ENCODE measurements at places on chromosomes 1 and 21.

DNA sequence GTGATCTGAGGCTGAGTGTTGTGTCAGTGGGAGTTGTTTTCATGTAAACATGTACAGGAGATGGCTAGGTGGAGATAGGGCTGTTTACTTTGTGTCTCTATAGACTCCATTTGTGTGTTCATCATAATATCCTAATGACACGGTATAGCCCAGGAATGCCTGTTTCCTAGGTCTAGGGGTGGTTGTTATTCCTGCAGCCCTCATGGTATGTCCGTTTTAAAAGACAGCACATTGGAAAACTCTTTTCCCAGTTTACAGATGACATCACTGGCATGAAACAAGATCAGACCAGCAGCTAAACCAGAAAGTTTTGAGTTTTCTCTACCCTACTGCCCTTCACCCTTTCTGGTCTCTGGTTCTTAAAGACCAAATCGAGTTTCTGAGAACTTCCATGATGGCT, 227.3 kb upstream of the TMEM51 start:
- no peak for DNase-seq

DNA sequence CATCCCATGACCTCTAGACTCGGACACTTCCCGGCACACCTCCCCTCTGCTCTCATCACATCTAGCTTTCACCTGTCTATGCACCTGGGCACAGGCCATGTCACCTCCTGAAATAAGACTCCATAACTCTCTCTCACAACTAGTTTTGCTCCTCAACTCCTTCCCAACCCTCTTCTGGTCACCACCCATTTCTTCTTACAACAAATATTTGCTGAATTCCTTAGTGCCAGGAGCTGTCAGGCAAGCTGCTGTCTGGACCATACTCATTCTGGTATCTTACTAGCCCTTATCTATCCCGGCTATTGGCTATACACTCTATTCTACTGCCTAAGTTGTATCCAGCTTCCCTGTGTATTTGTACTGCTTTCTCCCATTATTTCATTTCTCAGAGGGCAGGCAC, 49.1 kb downstream of the LRRC71 start:
- no peak for DNase-seq

- DNase-seq, result no peak
Observed at GRCh38 chr1:186750257-186750656, 70.0 kb upstream of the PTGS2 start.

- no peak for DNase-seq
Observed at GRCh38 chr1:231526536-231526935, 1.9 kb upstream of the TSNAX start.

DNA sequence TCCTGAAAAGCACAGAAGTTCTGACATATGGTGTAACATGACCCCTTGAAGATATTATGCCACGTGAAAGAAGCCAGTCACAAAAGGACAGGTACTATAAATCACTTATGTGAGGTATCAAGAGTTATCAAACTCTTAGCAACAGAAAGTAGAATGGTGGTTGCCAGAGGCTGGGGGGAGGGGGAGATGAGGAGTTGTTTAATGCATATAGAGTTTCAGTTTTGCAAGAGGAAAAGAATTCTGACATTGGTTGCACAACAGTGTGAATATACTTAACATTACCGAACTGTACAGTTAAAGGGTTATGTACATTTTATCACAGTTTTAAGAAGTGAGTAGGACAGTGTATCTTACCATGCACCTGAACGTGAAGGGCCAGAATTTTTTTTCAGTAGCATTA, 80.0 kb downstream of the USP25 start:
- DNase-seq, result no peak

DNA sequence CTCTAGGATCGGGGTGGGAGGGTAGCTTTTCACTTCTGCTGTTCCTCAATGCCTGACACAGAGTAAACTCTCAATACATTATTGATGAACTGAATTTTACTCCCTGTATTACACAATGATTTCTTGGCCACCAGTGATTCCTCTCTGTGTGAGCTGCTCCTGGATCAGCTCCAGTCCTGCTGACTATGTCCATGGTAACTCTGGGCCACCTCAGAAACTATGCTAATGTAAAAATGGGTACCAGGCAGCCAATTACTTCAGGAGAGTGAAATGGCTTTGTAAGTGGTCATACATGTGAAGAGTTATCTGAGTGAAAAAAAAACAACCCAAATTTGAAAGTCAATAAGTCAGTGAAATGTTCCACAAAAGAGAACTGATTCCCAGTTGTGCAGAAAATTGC, 311.0 kb downstream of the KCNH1 start:
- no peak for DNase-seq

DNA sequence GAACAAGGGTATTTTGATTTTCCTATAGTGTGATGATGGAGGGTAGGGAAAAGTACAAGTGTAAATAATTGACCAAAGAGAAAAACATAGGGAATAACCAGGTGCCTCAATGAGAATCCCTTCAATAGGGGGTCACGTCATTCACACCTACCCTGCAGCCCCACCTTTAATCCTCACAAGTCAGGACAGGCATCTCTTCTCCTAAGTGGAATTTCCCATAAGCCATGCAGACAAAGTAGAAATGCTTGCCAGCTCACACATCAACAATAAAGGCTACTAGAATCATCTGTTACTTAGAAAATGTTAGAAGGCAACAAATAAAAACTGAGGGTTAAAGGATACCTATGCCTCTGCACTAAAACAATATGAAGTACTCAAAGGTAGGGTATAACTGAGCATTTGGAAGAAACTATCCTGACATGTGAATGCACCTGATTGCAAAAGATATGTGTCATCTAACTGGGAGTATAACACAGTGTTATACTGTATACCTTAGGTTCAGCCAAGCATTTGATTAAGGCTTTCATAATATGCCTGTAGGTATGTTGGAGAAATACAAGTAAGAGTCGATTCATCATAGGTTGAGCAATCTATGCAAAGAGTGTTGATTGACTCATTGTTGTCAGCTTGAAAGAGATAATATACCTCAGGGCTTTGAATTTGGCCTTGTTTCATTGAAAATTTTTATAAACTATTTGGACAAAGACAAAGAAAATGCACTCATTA, 32.4 kb upstream of the ATP1A1 start:
- no peak for DNase-seq

- no peak for DNase-seq
Observed at GRCh38 chr1:64236541-64236954, 33.1 kb downstream of the UBE2U start.

GRCh38 chr1:28290851-28291250, 31.5 kb downstream of the SESN2 start:
- no peak for DNase-seq

DNA sequence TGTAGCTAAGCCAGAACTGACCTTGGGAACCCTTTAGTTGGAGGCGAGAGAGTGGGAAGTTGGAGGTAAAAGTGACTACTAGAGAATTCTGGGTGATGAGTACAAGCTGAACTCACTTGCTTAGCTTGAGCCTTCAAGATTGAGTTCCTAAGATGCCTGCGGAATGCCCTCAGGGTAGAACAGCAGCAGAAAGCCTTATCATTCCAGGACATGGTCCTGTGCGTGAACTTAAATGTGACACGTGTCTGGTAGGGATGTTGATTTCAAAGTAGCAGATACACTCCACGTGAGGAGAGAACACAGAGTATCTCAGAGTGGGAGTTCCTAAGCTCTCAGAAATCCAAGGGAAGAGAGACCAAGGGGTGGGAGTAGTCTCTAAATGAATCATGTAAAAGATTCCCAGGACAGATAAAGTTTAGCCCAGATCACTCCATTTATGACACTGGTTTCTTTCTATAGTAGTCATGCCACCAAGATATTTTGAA, 60.1 kb downstream of the KCNK1 start:
- no peak for DNase-seq

DNA sequence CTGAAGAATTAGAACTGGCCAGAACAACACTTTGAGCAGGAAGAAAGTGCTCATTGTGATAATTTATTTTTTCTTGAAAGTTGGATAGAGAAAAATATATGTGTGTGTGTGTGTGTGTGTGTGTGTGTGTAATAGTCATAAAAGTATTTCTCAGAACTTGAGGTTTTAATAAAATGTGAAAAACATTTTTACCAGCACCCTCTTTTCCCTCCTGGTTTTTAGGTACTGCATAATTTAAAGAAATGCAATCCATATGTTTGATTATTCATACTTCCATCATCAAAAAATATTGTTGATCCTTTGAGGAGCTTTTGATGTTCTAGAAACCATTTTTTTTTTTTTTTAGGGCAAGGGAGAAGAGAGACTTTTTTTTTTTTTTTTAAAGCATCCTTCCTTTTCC, 66.8 kb upstream of the JUN start:
- no peak for DNase-seq

GRCh38 chr1:226082959-226083301, 20.4 kb downstream of the H3-3A start:
- no peak for DNase-seq

- no peak for DNase-seq
Observed at GRCh38 chr1:105027838-105028471, 1278.3 kb downstream of the AMY1C start.

- DNase-seq, result no peak
Observed at GRCh38 chr1:180911640-180912191, 981 bp upstream of the KIAA1614 start.

DNA sequence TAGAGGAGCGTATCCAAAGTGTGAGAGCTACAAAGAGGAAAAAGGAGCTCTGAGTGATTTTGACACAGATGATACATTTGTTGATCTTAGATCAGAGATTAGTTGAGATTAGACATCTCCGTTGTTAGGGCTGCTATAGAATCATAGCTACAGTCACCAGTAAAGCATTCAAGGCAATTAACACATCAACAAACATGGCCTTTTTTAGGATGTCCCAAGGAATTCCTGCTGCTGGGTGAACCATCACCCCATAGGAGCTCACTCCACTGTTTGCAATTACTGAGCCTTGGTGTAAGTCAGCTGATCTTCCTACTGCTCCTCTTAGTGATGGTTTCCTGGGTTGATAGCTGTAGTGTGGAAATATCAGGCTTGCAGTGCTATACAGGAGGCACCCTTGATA, 6.7 kb upstream of the RSRP1 start:
- no peak for DNase-seq

- DNase-seq, result no peak
Observed at GRCh38 chr21:32708069-32708468, 19.7 kb downstream of the SYNJ1 start.

DNA sequence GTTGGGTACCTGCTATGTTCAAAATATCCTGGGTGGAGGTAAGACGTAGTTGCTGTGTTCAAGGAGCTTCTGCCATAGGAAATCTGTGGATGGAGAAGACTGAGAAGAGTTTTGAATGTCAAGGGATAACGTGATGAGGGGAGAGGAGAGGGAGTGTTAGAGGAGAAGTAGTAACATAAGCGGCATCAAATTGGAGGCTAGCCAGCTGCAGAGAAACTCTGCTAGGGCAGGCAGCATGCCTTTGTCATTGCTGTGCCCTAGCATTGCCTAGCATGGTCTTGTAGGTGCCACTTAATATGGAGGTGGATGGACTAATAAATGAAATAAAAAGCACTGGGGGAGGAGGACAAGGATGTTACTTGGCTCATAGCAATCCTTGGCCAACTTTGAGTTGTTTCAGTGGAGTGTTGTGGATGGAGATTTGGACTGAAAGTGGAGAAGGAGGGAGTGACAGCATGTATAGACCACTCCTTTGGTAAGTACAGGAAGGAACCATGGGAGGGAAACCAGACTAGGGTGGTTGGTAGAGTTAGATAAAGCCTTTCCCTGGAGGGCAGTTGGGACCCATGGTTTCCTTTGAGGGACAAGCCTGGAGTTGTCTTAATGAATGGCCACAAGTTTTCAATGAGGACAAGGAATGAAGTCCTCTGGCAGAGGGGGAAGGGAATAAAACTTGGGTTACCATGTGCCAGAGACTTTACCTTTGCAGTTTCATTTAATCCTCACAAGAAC, 6.3 kb downstream of the VANGL1 start:
- DNase-seq, result no peak

- DNase-seq, result no peak
Observed at GRCh38 chr21:35737899-35738346, 322.4 kb downstream of the SETD4 start.

GRCh38 chr1:30044656-30045144, 678.7 kb downstream of the MATN1 start:
- no peak for DNase-seq

- DNase-seq, result no peak
Observed at GRCh38 chr21:28334407-28334806, 658.3 kb downstream of the LTN1 start.

GRCh38 chr1:52294580-52294979, 71.4 kb downstream of the CC2D1B start:
- no peak for DNase-seq

DNA sequence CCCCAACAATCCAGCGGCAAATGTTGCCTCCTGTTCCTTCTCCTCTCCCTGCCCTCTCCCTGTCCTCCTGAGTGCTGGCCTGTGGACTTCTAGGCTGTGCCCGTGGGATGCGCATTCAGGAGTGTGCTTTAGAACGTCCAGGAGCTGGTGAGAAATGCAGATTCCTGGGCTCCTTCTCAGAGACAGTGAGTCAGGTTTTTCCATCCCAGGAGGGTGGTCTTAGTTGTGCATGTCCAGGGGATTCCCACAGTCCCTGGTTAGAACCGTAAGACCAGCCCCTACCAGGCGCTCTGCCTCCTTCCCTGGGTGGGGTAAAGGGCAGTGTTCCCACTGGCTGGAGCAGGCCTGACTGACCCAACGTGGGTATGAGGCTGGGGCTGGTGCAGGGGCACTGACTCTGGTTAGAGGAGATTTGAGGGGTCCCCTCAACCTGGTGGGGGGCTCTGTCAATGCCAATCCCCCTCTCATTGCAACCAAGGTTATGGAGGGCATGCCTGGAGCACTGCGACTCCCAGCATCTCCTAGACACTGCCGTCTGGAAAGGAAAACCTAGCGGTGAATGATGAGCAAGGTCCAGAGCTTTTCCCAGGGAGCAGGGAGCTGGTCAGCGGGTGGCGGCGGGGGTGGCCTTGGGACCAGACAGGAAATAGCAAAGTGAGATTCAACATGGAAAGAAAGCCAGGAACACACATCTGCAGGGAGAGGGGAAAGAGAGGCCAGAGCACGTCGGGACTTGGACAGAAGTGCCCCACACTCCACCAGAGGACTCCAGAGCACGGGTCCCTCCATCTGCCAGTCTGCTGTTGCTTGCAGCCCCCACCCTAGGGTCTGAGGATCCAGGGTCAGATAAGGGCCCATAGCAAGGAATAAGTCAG, 38.5 kb downstream of the HSPG2 start:
- no peak for DNase-seq

DNA sequence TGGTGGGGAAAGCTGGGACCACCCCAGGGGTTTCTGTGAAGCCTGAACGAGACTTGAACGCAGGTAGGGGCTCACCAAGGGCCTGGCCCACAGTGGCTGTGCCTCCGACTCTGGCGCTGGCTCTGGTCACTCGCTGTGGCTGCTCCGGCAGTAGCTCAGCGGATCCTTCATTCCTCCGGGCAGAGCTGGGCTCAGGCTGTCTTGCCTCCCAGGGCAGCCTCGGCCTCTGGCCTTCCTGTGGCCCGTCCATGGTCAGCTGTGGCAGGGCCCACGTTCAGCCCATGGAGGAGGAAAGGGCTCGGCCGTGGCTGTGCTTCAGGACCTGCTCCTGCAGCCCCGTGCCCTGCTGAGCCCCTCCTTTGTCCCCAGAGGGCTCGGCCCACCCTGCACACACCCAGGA, 162.9 kb upstream of the C1orf174 start:
- no peak for DNase-seq

GRCh38 chr1:185159966-185160365, 3.0 kb downstream of the SWT1 start:
- DNase-seq, result no peak

- no peak for DNase-seq
Observed at GRCh38 chr21:16540966-16541727, 811.4 kb downstream of the USP25 start.
